ENCODE measurements at places on chromosomes 5 and 9. TPM values are rescaled to one million over a fixed set of nuclear protein-coding genes. Genes with fewer than 3 reads are reported as not detected.

The FAM81B gene
- total RNA-seq, result not detected

The SEMA5A gene
- total RNA-seq, result 0.23 TPM

- no peaks in the 10 kb centered on the region for H3K36me3 ChIP-seq
- no peak overlapping the region for H3K4me3 ChIP-seq
- no peak overlapping the region for H3K27ac ChIP-seq
- DNase-seq, result no peak
- H3K27me3 ChIP-seq, result peaks cover 86% of the 10 kb centered on the region
- peaks cover 4% of the 10 kb centered on the region for H3K4me1 ChIP-seq
Measured at GRCh38 chr9:90807006-90807405, 5.4 kb downstream of the SYK start.

- H3K27ac ChIP-seq, result no peak overlapping the region
- H3K36me3 ChIP-seq, result no peaks in the 10 kb centered on the region
- peaks cover 18% of the 10 kb centered on the region for H3K27me3 ChIP-seq
- no peak overlapping the region for H3K4me3 ChIP-seq
- no peak for DNase-seq
Measured at GRCh38 chr5:136012041-136012804, 16.6 kb upstream of the TGFBI start.

- no peak overlapping the region for H3K27ac ChIP-seq
- H3K4me3 ChIP-seq, result no peak overlapping the region
- H3K36me3 ChIP-seq, result peaks cover 2% of the 10 kb centered on the region
- H3K4me1 ChIP-seq, result no peaks in the 10 kb centered on the region
- H3K27me3 ChIP-seq, result peaks cover 40% of the 10 kb centered on the region
Measured at GRCh38 chr5:176770431-176770830, 39.9 kb upstream of the UNC5A start.

DNA sequence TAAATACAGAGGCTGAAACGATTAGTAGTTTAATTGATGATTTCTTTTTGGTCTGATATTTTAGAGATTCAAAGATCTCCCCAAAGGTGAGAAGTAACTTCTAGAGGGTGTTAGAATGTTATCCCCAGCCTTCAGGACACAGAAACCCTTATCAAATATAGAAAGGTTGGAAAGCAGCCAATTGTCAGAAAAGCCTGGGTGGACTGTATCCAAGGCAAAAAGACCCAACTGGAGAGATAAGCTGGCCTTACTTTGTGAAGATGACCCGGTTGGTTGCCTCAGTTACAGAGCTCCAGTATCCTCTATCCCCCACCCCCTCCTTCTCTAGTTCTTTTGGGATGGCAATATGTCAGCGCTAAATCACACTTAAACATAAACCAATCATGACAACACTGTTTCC is 75.7 kb downstream of the GCNT4 start:
- no peaks in the 10 kb centered on the region for H3K27me3 ChIP-seq
- peaks cover 15% of the 10 kb centered on the region for H3K36me3 ChIP-seq
- peaks cover 24% of the 10 kb centered on the region for H3K4me1 ChIP-seq
- DNase-seq, result no peak
- no peak overlapping the region for H3K27ac ChIP-seq

- DNase-seq, result no peak
- H3K4me1 ChIP-seq, result peaks cover 70% of the 10 kb centered on the region
- peak overlapping the region; percentile 64 for H3K27ac ChIP-seq
- no peaks in the 10 kb centered on the region for H3K27me3 ChIP-seq
- peaks cover 5% of the 10 kb centered on the region for H3K36me3 ChIP-seq
Measured at GRCh38 chr9:131420980-131421624, 27.2 kb downstream of the PRRC2B start.

GRCh38 chr9:123834218-123834888 is 95.6 kb downstream of the DENND1A start:
- H3K27ac ChIP-seq, result no peak overlapping the region
- no peaks in the 10 kb centered on the region for H3K27me3 ChIP-seq
- peak overlapping the region; percentile 16 for H3K4me3 ChIP-seq
- H3K36me3 ChIP-seq, result peaks cover 14% of the 10 kb centered on the region
- no peak for DNase-seq

DNA sequence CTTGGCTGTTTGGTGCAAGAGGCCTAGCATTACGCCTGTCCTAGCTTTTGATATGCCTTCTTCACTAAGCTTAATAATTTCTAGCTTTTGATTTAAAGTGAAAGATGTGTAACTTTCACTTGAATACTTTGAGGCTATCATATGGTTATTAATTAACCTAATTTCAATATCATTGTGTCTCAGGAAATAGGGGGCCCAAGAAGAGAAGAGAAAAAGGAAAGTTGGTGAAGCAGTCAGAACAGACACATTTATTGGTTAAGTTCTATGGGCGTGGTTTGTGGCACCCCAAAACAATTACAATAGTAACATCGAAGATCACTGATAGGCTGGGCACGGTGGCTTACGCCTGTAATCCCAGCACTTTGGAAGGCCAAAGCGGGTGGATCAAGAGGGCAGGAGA is 40.9 kb upstream of the F2RL2 start:
- H3K36me3 ChIP-seq, result peaks cover 14% of the 10 kb centered on the region
- no peaks in the 10 kb centered on the region for H3K4me1 ChIP-seq
- no peak overlapping the region for H3K27ac ChIP-seq

- H3K36me3 ChIP-seq, result peaks cover 17% of the 10 kb centered on the region
- H3K4me1 ChIP-seq, result peaks cover 66% of the 10 kb centered on the region
- no peak for DNase-seq
- no peaks in the 10 kb centered on the region for H3K27me3 ChIP-seq
- H3K4me3 ChIP-seq, result no peak overlapping the region
Measured at GRCh38 chr5:126808521-126808988, 31.6 kb downstream of the LMNB1 start.

DNA sequence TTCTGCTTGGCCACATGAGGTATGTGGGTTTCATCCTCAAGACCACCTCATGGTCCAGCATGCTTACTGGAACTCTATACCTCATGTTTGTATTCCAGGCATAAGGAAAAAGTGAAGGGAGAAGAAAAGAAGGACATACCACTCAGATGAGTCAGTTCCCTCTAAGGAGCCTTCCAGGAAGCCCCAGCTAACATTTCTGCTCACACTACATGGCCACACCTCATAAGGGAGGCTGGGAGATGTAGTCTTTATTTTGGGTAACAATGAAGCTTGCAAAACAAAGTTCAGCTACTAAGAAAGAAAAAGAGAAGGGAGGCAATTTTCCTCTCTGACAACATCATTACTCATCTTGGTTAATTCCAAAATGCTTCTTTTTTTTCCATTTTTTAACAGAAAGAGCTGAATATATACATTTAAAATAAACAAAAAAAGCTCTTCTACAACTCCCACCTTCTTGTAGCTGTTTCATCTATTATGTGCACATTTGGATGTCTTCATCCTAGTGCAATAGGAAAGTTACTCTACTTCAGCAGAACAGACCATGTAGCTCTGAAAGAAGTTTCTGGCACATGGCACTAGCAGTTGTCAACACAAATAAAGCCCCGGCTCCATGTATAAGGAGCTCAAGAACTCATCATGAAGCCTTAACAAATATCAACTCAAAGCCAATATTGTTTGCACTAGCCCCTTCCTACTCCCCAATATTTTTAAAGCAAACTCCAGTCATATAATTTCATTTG is 123.6 kb upstream of the CCDC112 start:
- H3K27me3 ChIP-seq, result peaks cover 43% of the 10 kb centered on the region
- DNase-seq, result no peak
- H3K4me3 ChIP-seq, result no peak overlapping the region

The IFNA2 gene
- total RNA-seq, result not detected

The HK3 gene
- total RNA-seq, result 0.81 TPM

DNA sequence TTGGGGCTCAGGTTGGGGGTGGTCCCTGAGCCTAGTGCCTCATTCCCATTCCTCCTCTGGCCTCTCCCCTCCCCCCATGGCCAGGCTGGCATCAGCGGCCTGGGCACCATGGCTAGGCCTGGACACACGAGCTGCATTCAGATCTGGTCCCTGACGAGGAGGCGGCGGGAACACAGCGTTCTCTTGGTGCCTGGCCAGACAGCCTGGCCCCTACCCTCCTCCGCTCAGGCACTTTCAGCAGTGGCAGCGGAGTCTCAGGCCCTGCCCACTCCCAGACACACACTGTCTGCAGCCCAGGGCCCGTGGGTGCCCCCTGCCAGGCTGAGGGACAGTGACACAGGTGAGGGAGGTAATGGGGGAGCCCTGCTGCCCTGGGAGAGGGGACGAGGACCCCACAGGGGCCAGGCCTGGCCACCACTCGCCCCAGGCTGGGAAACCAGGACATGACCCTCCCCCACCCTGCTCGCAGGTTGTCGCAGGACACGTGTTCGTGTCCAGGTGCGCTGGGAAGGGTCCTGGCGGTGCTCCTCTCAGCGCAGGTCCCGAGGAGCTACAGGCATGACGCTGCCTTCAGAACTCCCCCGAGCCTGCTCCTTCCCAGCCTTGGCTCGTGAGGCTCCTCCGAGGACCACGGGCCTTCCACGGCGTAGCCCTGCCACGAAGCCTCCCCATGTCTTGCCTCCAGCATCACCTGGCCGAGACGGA is 19.9 kb upstream of the UBAC1 start:
- DNase-seq, result no peak
- H3K27ac ChIP-seq, result no peak overlapping the region
- H3K4me1 ChIP-seq, result peaks cover 6% of the 10 kb centered on the region
- H3K36me3 ChIP-seq, result no peaks in the 10 kb centered on the region
- no peak overlapping the region for H3K4me3 ChIP-seq
- no peaks in the 10 kb centered on the region for H3K27me3 ChIP-seq

DNA sequence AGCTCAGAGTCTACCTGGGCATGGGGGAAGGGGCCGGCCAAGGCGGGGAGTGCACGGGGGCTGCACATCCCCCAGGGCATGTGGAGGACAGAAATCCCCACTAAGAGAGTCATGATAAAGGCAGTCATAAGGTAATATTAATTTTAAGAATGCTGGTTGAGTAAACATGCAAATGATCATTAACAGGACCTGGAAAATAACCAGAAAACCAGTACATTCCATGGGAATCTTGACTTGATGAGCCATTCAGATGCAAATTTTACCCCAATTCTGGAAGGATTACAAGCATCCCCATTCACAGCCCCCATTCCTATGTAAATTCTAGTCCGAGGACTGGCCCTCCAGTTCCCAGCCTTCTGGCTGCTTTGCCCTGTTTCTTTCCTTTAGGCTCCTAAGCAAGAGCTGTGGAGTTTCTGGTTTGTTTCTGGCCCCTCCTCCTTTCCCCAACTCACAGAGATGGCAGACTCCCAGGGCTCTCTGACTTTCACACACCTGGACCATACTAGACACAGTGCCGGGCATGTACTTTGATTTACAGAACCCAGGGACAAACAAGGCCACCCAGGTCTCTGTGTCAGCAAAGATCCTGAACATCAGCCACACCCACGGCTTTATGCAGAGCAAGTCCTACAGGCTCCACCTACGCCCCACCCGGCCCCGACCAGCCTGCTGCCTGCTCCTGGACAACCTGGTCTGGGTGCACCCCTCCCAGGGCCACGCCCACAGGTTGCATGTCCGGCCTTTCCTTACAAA is 62.7 kb downstream of the SEMA4D start:
- no peak for DNase-seq
- peaks cover 85% of the 10 kb centered on the region for H3K4me1 ChIP-seq
- no peaks in the 10 kb centered on the region for H3K27me3 ChIP-seq
- no peak overlapping the region for H3K4me3 ChIP-seq
- H3K27ac ChIP-seq, result peak overlapping the region; percentile 49
- peaks cover 8% of the 10 kb centered on the region for H3K36me3 ChIP-seq

GRCh38 chr5:113117543-113118115 is 141.0 kb downstream of the DCP2 start:
- no peak for DNase-seq
- H3K4me1 ChIP-seq, result no peaks in the 10 kb centered on the region
- H3K4me3 ChIP-seq, result no peak overlapping the region
- H3K27me3 ChIP-seq, result no peaks in the 10 kb centered on the region
- H3K27ac ChIP-seq, result no peak overlapping the region

Measured in activated T-cell treated with anti-CD3 and anti-CD28 coated beads, Interleukin-2, amount 50 U/mL, for 72 hours (primary cell).